ENCODE measurements at places on chromosomes 11 and 22.

- DNase-seq: no peak
Measured at GRCh38 chr22:25566186-25566897, 1.9 kb downstream of the GRK3 start.

- no peak for DNase-seq
Measured at GRCh38 chr22:37566329-37566837, 6.1 kb downstream of the CDC42EP1 start.

GRCh38 chr11:131510662-131511061 lies 140.2 kb downstream of the NTM start:
- DNase-seq: no peak

GRCh38 chr11:68325907-68326220 lies 13.5 kb downstream of the LRP5 start:
- no peak for DNase-seq

- DNase-seq: no peak
Measured at GRCh38 chr11:31248768-31249167, 120.8 kb downstream of the DCDC1 start.

Measured in neural progenitor cell (in vitro differentiated cells).